H1 (cell line): ENCODE measurements at places on chromosomes 5 and 9. TPM values are rescaled to one million over a fixed set of nuclear protein-coding genes. Genes with fewer than 3 reads are reported as not detected.

The AGXT2 gene
- total RNA-seq: not detected in 2 replicates

DNA sequence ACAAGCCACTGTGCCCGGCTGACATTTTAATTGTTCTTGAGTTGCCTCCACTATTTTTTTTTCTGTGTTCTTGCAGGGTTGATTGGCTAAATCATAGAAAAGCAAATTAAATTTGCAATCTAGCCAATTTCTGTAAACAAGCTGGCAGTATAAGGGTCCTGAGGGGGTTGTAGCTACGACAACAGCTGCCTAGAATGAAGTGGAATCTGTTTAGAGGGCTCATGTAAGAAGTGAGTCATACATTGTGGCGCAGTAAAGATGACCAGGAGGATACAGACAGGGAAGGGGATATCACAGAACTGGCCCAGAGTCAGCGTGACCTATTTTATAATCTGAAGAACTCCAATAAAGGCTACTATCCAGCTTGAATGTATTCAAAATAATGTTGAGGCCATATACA lies 82.2 kb upstream of the TLE1 start:
- no peak overlapping the region for H3K27ac ChIP-seq
- no peak for DNase-seq
- H3K27me3 ChIP-seq: no peaks in the 10 kb centered on the region
- H3K4me1 ChIP-seq: no peaks in the 10 kb centered on the region

DNA sequence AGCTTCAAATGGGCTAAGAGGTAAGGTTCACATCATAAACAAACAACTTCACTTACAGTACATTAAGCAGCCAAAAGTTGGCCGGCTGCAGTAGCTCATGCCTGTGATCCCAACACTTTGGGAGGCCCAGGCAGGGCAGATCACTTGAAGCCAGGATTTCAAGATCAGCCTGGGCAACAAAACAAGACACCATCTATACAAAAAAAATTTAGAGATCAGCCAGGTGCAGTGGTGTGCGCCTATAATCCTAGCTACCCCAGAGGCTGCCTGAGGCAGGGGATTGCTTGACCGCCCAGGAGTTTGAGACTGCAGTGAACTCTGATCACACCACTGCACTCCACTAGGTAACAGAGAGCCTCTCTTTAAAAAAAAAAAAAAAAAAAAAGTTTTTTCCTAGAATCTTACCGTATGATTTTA lies 16.9 kb downstream of the UBTD2 start:
- no peaks in the 10 kb centered on the region for H3K36me3 ChIP-seq
- H3K4me3 ChIP-seq: no peak overlapping the region
- no peaks in the 10 kb centered on the region; the same call in 1 of the 2 replicates for H3K4me1 ChIP-seq
- H3K27ac ChIP-seq: 0 out of 2 replicates have a peak overlapping the region, but pooled peaks have one; percentile 12

GRCh38 chr5:138965626-138966025 lies 90.5 kb upstream of the LRRTM2 start:
- H3K36me3 ChIP-seq: no peaks in the 10 kb centered on the region
- DNase-seq: no peak
- H3K4me1 ChIP-seq: peaks cover 15% of the 10 kb centered on the region
- no peaks in the 10 kb centered on the region; the same call in 1 of the 2 replicates for H3K27me3 ChIP-seq

DNA sequence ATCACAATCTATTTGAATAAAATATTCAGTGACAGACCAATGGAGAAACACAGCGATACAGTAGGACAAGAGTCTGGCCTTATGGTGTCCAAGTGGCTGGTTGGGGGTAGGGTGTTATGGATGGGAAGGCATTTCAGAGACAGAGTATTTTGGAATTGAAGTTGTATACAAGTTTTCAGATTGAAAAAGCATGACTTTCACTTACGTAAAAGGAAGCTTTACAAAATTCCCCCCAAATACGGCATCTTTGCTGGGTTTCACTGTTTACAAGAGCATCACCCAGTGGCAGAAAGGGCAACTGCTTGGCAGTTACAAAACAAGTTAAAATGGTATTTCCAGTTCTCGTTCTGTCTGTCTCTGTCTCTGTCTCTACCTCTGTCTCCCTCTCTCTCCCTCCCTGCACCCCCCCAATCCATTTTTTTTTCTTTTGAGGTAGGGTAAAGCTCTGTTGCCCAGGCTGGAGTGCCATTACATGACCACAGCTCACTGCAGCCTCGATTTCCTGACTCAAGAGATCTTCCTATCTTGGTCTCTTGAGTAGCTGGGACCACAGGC lies 86.2 kb downstream of the PTPN3 start:
- peaks cover 13% of the 10 kb centered on the region; the same call in 1 of the 2 replicates for H3K4me1 ChIP-seq
- H3K27me3 ChIP-seq: no peaks in the 10 kb centered on the region
- H3K36me3 ChIP-seq: no peaks in the 10 kb centered on the region
- no peak for DNase-seq
- no peak overlapping the region for H3K27ac ChIP-seq
- H3K4me3 ChIP-seq: no peak overlapping the region

DNA sequence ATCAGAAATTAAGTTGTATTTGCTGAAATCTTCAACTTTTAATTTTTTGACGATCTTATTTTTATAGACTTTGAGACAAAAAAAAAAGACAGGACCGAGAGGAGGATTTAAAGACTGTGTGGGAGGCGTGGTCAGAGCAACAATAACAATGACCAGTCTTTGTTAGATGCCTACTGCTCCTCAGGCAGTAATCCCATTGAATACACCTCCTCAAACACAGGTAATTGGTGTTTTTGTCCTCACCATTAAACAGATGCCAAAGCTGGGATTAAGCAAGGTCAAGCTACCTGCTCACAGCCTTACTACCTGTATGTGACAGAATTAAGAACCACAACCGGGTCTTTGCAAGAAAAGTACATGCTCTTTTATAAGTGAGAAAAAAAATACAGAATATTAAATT lies 233.3 kb upstream of the GRAMD2B start:
- no peaks in the 10 kb centered on the region for H3K36me3 ChIP-seq
- H3K4me1 ChIP-seq: peaks cover 11% of the 10 kb centered on the region
- no peak for DNase-seq

DNA sequence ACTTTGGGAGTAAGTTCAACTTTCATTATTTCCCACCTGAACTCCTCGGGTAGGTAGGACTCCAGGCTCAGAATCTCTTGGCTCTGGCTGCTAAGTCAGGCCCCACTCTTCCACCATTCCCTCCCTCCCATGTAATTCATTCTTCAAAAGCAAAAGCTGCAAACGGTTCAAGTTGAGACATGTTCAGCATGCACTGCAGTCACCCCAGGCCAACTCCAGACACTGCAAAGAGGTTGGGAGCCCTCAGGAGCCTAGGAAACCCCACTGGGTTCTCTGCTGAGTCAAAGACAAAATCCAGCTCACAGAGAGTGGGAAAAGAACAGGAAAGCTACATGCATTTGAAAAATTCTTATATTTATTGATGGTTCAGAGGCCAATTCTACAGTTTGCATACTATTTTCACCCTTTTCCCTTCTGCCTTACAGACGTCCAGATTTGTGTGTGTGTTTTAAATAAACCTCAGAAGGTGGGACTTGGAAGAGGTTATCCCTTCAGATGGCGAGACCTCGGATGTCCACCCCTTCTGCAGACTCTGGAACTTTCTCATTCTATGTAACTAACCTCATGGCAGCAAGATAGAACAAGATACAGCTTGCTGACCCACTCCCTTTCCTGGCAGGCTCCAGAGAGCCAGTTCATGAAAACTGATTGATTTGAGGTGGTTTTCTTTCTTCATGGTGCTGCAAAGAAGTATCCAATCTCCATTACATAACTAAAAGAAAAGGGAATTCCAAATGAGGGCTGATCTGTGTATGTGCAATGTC lies 65.7 kb upstream of the EQTN start:
- H3K27ac ChIP-seq: no peak overlapping the region
- no peak for DNase-seq
- H3K27me3 ChIP-seq: no peaks in the 10 kb centered on the region
- H3K4me1 ChIP-seq: peaks cover 9% of the 10 kb centered on the region

DNA sequence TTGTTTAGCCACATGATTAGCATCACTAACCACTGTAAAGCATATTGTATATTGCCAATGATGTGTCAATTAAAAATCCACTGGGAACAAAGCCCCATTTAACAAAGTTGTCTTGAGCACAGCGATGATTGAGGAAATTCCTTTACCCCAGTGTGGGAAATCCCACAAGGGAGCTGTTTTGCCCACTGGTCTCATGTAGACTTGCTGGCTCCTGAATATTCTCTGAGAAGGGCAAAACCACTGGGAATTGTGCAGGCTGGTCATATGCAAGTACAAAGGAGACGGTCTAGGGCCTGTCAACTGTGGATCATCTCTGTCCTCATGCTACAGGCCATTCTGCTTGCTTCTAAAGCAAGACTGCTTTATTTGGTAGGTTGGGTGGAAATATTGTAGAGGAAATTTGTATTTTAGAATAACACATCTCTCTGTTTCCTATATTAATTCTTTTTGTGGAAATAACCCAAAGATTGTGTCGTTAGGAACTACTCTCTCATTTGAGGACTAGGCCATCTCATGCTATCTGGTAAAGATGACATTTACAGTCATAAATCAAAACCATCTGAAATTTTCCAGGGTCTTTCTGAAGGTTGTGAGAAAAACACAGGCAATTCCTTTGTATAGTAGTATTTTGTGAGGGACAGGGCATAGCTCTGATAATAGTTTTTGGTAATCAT lies 60.2 kb downstream of the PARP8 start:
- H3K4me1 ChIP-seq: peaks cover 2% of the 10 kb centered on the region
- H3K27ac ChIP-seq: no peak overlapping the region
- no peak for DNase-seq

GRCh38 chr9:22060831-22061383 lies 51.8 kb upstream of the CDKN2B start:
- H3K27ac ChIP-seq: no peak overlapping the region
- H3K4me3 ChIP-seq: no peak overlapping the region
- H3K4me1 ChIP-seq: no peaks in the 10 kb centered on the region

The TPM2 gene
- 181 and 197 TPM in 2 replicates for total RNA-seq

- H3K27me3 ChIP-seq: peaks cover 23% of the 10 kb centered on the region
- H3K27ac ChIP-seq: no peak overlapping the region
- H3K4me1 ChIP-seq: peaks cover 14% of the 10 kb centered on the region
- no peak overlapping the region for H3K4me3 ChIP-seq
- H3K36me3 ChIP-seq: no peaks in the 10 kb centered on the region
- no peak for DNase-seq
Measured at GRCh38 chr9:38380230-38380871, 12.2 kb upstream of the ALDH1B1 start.

- H3K4me3 ChIP-seq: no peak overlapping the region
- H3K36me3 ChIP-seq: no peaks in the 10 kb centered on the region
- H3K27me3 ChIP-seq: no peaks in the 10 kb centered on the region
- no peak for DNase-seq
- H3K27ac ChIP-seq: no peak overlapping the region
- H3K4me1 ChIP-seq: peaks cover 6% of the 10 kb centered on the region
Measured at GRCh38 chr5:107532169-107532878, 138.4 kb downstream of the EFNA5 start.

The IFNA14 gene
- not detected in 2 replicates for total RNA-seq

DNA sequence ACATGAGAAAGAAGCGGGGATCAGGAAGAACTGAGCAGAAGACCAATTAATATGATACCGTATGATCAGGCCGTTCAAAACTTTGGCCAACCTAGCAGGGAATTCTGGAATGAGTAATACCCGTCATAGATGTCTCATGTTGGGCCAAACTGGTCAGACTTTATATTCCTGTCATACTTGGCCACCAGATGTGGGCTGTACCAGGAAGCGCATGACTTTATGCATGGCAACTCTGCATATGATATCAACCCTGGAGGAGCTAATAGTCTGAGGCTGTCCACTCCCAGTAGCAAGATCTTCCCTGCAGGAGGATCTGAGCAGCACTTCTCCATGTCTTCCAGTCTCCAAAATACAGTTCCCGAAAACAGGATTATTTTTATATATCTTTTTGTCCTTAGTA lies 68.5 kb upstream of the NAA35 start:
- no peak for DNase-seq
- H3K36me3 ChIP-seq: no peaks in the 10 kb centered on the region
- no peak overlapping the region for H3K27ac ChIP-seq
- H3K27me3 ChIP-seq: no peaks in the 10 kb centered on the region
- H3K4me3 ChIP-seq: no peak overlapping the region

GRCh38 chr5:133340002-133340755 lies 272.2 kb downstream of the FSTL4 start:
- H3K27ac ChIP-seq: no peak overlapping the region
- H3K27me3 ChIP-seq: no peaks in the 10 kb centered on the region
- no peaks in the 10 kb centered on the region for H3K36me3 ChIP-seq
- no peak overlapping the region for H3K4me3 ChIP-seq
- H3K4me1 ChIP-seq: peaks cover 29% of the 10 kb centered on the region

The CDHR2 gene
- total RNA-seq: 0.43 and 0.69 TPM in 2 replicates

The ZCCHC9 gene
- total RNA-seq: 28.9 and 33.6 TPM in 2 replicates
